ENCODE measurements at places on chromosomes 16 and 17.

GRCh38 chr16:57507136-57508034, 21.1 kb upstream of the DOK4 start:
- DNase-seq: no peak

DNA sequence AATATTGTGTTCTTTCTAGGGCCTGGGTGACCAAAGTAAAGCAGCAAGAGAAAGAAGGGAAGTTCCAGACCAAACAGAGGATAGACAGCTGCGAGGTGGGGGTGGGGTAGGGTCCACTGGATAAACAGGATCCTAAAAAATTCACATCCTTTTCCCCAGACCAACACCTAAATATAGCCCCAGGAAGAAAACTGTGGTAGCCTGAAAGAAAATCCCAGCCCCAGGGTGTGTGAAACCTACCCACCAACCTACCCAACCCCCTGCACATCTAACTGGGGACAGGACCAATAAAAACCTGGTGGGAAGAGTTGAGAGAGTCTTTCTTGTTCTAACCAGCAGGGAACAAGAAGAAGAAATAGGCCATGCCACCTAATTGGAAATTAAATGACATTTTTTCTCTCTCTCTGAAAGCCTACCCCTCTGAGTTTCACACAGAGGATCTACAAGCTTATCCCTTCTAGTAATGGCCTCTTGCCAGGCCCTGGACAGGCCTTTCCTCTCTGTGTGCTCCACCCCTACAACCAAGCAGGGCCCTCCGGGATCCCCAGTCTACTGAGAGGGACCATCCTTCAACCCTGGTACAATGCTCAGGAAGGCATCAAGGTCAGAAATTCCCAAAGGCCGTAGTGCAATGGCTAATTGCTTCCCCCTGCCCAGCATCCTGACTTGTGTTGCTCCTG, 12.0 kb downstream of the MYO18A start:
- no peak for DNase-seq

DNA sequence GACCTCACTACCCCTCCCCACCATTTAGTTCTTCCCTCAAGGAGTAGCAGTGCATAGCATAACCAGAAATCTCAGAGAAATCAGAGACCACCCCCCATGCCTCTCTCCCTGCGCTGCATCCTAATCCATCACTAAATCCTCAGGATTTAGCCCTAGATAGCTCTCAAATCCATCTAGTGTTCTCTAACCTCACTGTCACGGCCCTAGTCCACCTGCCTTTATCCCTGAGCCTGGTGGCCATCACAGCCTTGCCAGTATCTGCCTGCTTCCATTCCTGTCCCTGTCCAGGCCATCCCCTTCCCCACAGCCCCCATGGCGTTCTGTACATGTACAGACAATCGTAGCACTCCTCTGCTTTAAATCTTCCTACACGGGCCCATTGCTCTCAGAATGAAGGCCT, 19.1 kb downstream of the CBLN1 start:
- no peak for DNase-seq

DNA sequence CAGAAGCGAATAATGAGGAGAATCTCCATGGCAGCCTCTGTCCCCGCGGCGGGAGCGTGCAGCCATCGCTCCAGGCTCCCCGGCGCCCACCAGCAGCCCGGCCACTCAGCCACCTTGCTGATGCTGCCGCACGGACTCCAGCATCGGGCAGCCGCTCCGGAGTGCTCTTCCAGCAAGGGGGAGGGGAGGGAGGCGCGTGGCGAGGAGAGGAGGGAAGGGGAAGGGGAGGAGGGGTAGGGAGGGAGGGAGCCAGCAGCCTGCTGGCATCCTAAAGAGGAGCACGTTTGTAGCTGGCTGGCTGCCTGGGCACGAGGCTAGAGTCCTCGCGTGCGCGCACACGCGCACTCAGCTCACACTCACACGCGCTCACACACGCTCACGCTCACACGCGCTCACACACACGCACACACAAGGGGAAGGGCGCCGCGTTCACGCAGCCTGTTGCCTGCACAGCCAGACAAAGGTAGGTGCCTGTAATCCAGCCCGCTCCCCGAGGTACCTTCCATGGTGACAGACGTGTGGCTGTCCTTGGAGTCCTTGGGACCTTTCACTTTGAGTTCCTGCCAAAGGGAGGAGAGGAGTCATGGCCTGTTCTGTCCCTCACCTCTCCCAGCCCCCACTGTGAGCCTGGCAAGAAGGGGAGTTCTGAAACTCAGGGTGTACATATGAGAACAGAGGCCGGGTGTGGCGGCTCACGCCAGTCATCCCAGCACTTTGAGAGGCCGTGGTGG, 82.1 kb downstream of the TIMM22 start:
- DNase-seq: no peak

DNA sequence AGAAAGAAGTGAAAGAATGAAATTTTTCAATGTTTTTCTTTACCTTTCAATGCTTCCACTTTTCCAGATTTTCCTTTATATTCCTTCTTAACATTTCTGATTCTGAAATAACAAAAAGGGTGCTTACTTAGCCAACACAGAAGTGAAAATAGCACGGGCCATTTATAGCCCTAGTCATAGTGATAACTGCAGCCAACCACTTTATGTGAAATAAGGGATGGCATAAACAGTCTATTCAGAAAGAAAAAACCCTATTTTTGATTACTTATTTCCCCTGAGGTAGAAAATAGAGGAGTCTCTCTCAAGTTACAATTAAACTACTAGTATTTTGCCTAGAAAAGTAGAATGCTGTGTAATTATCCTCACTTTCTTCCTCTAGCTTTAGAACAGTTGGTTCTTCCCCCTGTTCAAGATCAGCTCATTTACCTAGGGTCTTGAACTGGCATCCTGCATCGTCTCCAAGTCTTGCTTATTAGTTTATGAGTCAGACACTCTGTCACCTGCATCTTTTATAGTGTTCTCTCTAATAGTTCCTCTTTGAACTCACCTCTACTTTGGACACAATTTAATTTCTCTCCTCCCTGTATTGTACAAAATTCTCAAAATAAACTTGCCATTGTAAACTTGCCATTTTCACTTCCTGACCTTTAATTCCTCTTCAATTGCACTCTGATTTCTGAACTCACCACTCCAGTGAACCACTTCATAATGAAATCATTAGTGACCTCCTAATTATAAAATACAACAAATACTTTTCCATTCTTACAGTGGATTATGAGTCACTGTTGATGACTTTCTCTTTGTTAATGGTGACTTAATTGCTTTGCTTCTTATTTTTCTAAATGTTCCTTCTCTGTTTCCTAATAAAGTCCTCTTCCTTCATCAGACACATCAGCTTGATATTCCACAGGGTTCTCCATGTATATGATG, 23.6 kb downstream of the ABCA6 start:
- DNase-seq: peak; percentile 64

GRCh38 chr17:19768046-19768782, 20.1 kb upstream of the ALDH3A1 start:
- DNase-seq: peak; percentile 57

DNA sequence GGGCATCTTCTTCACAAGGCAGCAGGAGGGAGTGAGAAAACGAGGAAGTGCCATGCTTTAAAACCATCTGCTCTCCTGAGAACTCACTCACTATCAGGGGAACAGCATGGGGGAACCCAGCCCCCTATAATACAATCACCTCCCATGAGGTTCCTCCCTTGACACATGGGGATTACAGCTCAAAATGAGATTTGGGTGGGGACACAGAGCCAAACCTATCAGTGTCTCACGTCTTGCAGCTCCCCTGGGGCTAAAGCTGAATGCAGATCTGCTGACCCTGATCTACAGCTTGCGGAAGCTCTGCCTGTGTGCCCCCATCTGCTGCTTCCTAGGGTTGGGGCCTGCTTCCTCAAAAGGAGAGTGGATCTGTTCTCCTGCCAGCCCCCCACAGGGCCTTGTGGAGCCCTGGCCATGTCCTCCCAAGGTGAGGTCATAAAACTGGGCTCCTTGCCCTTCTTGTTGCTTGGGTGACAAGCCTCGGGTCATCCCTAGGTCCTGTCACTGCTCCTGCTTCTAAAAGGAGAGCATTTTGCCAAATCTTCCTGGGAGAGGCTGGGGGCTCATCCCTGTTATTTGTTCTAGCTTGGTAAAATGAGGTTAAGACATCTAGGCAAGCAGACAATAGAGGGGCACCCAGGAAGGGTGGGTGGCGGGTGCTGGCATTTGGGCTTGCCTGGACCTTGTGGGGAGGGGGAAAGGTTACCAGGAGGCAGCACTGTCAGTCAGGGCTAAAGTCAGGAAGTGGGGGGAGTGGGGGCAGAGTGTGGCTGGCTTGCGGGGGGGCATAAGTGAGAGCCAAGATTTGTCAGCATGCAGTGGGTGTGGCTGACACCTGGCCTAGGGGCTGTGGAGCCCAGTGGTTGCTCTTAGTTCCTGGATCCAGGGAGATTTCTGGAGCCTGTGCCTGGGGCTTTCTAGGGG, 16.0 kb downstream of the KRT33A start:
- DNase-seq: peak; percentile 11

- no peak for DNase-seq
Observed at GRCh38 chr16:55333684-55334083, 9.7 kb downstream of the IRX6 start.

DNA sequence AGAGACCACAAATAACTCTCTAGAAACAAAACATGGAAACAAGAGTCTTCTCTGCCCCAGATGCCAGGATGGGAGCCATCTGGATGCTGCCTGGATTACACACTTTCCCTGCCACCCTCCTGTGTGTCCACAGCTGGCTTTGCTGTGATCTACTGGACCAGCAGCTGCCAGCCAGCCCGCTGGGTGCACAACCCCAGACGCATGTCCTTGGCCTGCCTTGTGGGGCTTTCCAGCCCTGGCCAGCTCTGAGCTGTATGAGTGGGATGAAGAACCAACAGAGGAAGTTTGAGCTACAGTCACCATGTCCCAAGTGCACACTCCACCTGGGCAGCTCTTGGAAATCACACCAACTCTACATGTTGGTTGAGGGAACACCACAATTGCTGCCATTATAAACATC, 57.0 kb upstream of the TNRC6C start:
- DNase-seq: no peak

GRCh38 chr16:69219279-69219678, 32.3 kb downstream of the SNTB2 start:
- DNase-seq: no peak

- no peak for DNase-seq
Observed at GRCh38 chr17:15351925-15352324, 10.5 kb upstream of the TEKT3 start.

DNA sequence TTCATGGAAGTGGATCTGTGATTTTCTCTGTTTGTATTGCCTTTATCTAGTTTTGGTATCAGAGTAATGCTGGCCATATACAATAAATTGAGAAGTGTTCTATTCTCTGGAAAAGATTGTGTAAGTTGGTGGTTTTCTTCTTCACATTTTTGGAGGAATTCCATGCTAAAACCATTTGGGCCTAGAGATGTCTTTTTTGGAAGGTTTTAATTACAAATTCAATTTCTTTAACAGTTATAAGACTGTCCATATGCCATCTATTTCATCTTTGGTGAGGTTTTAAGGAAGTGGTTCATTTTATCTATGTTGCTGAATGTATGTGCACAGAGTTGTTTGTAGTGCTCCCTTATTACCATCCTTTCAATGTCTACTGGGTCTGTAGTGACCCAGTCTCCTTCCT, 46.0 kb downstream of the CACNG1 start:
- DNase-seq: no peak

DNA sequence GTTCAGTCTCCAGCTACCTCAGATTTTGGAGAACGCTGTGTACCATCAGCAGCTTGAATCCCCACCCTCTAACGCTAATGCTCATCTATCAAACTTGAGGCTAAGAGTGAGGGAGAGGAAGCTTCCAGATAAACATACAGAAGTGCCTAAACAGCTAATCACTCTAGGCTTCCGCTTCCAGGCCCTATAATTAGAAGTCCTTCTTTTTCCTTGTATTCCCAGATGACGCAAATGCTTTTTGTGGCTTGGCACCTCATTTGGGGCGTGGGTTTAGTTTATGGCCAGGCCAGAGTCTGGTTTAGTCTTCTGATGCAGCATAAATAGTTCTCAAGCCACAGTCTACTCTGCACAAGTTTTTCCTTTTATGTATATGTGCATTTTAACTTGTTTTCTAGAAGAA, 263.4 kb downstream of the BCAS3 start:
- no peak for DNase-seq

DNA sequence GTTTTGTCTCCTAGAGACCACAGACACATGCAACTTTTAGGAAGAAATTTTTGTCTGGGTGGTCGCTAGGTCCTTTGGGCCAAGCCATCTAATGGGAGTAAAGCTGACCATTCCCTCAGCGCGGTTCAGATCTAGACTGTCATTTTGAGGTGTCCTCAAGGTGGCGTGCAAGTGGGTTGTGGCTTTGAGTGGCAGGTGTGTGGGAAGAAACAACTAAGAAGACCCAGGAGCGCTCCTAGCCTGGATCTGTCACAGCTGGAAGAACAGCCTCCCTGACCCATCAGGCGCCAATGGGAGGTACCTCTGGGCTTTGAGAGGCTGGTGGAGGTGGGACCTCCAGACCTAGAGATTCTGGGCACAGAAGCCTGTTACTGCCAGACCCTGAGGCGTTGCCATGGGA, 645.1 kb downstream of the KCNJ18 start:
- no peak for DNase-seq

- DNase-seq: no peak
Observed at GRCh38 chr16:24294131-24294530, 38.0 kb downstream of the CACNG3 start.

DNA sequence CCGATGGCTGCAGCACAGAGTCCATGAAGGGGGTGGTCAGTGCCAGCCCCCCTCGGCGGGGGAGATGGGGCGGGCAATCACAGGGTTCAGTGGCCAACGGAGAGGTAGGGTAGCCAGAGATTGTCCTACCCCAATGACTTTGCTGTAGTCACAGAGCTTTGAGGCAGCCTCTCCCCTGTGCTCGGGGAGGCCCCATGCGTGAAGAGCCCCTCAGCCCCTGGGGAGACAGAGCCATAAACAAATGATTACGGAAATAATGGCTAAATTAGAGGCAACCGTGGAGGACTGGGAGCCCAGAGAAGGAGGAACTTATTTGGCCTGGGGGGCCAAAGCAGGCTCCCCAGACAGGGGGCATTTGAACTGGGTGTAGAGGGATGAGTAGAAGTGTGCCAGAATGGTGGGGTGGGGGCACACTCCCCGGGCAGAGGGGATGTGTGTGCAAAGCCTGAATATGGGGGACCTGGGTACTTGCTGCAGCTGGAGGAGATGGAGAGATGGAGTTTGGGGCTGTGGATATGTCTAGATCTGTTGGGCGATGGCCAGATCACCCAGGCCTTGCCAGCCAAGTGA, 164.8 kb downstream of the CMIP start:
- no peak for DNase-seq

Data from GM12865 (cell line).